ENCODE measurements at places on chromosomes 13 and 19. TPM values are rescaled to one million over a fixed set of nuclear protein-coding genes. Genes with fewer than 3 reads are reported as not detected.

GRCh38 chr19:33840783-33841182 lies 44.1 kb downstream of the KCTD15 start:
- DNase-seq = no peak

DNA sequence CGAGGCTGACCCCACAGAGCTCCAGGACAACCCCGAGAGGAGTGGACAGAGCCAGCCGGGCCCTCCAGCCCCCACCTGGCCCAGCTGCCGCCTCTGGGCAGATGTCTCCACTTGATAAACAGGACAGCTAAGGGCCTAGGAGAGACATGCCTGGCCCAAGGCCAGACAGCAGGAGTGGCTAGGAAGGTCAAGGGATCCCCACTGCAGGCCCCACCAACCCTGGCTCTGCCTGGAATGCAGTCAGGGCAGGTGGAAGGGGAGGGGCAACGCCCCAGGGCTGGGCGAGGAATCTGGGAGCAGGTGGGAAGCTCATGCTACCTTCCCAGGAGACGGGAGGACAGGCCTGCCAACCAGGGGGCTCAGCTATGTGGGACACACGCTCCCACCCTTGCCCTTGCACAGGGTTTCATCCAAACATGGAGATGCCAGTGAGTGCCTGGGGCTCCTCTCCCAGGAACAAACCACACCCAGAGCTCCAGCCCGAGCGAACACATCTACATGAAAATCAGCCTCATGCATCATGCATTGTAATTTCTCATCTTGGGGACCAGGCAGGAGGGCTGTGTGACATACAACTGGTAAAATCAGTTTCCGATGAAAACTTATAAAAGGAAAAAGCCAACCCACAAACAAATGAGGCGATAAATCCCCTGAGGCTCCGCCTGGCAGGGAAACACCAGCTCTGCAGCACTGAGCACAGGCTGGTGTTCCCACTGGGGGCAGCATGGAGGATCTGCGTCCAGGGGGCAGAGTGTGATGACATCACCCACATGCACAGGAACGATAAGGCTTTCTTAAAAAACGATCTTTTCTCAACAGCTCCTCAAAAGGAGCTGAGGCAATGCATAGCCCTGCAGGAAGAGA lies 25.0 kb downstream of the SH3GL1 start:
- DNase-seq = no peak

DNA sequence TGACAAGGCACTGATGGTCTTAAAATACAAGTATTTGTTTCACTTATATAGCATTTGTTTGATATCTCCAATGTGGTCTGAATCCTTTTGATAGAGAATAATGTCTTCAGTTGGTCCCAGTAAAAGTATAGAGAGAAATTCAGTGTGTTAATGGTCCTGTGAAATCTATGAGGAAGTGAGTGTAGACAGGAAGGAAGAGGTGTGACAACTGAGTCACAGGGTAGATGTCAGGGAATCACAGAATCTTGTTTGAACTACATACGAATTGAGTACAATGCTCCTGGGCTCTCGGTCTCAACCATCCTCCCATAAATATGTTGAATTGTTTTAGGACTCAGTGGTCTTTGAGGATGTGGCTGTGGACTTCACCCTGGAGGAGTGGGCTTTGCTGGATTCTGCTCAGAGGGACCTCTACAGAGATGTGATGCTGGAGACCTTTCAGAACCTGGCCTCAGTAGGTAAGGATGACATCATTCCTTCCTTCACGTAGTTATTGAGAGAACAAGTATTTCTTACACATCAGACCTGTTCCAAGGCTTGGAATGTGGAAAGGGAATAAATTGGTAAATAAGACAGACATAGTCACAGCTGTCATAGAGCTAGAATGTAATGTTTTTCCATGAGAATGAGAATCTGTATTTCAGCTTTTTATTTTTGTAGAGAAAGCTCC lies 9.1 kb downstream of the ZNF555 start:
- DNase-seq = no peak

DNA sequence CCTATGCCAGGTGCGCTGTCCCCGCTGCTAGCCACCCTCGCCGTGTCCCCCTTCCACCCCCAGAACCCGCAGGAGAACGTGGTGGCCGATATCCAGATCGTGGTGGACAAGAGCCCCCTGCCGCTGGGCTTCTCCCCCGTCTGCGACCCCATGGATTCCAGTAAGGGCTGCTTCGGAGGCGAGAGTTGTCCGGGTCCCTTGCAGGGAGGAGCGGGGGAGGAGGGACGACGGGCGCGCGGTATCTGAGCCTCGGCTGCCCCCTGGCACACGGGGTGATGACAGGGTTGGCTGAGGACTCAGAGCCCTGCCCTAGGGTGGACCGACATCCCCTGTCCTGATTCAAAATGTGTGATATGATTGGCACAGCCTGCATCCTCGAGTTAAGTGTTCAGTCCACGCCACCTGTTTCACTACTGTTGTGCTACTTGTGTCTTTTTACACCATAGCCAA lies 653 bp downstream of the MVB12A start:
- no peak for DNase-seq

- no peak for DNase-seq
Measured at GRCh38 chr13:113394339-113394640, 30.4 kb upstream of the GRTP1 start.

GRCh38 chr13:32840989-32841713 lies 175.1 kb upstream of the KL start:
- DNase-seq = no peak

DNA sequence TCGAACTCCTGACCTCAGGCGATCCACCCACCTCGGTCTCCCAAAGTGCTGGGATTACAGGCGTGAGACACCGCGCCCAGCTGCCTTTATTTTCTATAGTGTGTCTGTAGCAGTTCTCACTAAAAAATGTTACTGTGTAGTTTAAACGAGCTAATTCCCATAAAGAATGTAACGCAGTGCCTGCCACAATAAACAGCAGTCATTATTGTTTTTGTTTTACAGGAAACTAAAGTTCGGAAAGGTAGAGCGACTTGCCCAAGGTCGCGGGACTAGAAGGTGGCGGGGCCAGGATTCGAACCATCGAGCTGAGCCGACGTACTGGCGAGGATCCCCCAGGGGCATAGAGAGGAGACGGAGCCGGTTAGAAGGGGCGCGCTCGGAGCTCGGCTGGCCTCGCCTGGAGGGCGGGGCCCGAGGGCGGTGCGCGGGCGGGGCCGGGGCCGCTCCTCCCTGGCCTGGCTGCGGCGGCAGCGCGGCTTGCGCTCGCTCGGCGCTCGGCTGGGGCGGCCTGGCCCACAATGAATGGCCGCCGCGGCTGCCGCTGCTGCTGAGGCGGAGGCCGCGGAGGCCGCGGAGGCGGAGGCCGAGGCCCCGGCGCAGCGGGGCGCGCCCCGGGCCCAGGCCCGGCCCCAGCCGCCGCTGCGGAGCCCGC lies at the start of gene NACC1:
Gene NACC1 (plus strand): TSS at position 493 of the 652 bp plus-strand sequence. CDS start 16,944 bp downstream, outside the sequence.
- no peak for DNase-seq

GRCh38 chr19:28414748-28415147 lies 798.2 kb downstream of the UQCRFS1 start:
- DNase-seq = no peak

DNA sequence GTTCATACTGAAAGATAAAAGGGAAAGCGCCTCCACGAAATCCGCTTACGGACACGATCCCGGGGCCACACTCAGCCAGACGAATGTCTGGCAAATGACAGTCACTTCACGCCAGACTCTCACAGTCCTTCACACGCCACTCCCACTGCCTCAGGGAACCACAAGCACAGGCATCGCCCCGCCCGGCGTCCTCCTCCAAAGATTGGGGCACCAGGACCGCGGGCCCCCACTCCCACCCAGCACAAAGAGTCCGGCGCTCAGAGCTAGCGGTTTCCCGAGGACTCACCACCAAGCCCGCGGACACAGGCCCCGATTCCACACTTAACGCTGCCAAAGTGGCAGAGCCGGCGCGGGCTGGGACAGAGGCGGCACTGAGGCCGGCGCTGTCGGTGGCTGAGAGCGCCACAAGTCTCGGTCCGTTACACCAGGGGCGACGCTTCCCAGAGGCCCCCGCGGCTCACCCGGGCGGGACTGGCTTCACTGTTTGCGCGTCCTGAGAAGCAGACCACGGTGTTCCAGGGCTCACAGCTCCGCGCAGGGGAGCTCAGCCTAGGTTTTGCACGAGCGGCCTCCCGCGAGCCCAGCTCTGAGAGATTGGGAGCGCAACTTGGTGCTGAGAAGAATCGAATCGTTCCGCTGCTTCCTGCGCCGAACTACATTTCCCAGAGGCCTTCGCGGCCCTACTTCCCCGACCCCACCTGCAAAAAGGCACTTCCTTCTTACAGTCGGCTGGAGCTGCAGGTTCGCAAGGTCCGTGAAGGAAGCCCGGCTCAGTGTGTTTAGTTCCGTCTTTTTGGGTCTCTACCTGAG lies at the start of gene ZNF569:
Gene ZNF569 (minus strand): TSS at position 647 of the 810 bp plus-strand sequence. CDS start 22,523 bp downstream, outside the sequence.
- peak; percentile 89 for DNase-seq

- no peak for DNase-seq
Measured at GRCh38 chr13:111296417-111296816, 24.0 kb upstream of the TEX29 start.

GPR32 gene
- polyA plus RNA-seq = not detected

PRTN3 gene
- 1.6 TPM for polyA plus RNA-seq

GNA15 gene
- 1.3 TPM for polyA plus RNA-seq

ZNF730 gene
- 6.2 TPM for polyA plus RNA-seq

TSEN34 gene
- polyA plus RNA-seq = 47.3 TPM

ZIK1 gene
- 18.0 TPM for polyA plus RNA-seq
